ENCODE measurements at places on chromosomes 13 and 19.

- H3K36me3 ChIP-seq: no peaks in the 10 kb centered on the region
- H3K4me3 ChIP-seq: peak overlapping the region; percentile 95
- peak; percentile 60 for DNase-seq
Observed at GRCh38 chr19:45403781-45404556, 900 bp downstream of the PPP1R13L start.

DNA sequence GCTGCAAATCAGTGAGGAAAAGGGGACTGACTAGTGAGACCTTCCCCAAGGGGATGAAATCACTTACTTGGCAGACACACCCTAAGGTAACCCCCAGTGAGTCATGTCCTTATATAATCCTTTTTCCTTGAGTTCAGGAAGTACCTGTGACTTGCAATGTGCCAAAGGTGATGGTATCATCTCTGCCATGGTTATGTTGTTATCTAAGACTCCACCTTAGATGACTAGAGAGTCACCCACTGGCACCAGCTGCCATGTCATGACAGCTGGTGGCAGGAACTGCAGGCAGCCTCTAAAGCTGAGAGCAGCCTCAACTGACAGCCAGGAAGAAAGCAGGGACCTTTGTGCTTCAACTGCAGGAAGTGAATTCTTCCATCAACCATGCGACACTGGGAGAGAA, 12.5 kb downstream of the PBX4 start:
- H3K36me3 ChIP-seq: no peaks in the 10 kb centered on the region
- H3K4me1 ChIP-seq: peaks cover 21% of the 10 kb centered on the region
- H3K4me3 ChIP-seq: peak overlapping the region; percentile 61
- peaks cover 9% of the 10 kb centered on the region for H3K27me3 ChIP-seq
- peak; percentile 40 for DNase-seq

DNA sequence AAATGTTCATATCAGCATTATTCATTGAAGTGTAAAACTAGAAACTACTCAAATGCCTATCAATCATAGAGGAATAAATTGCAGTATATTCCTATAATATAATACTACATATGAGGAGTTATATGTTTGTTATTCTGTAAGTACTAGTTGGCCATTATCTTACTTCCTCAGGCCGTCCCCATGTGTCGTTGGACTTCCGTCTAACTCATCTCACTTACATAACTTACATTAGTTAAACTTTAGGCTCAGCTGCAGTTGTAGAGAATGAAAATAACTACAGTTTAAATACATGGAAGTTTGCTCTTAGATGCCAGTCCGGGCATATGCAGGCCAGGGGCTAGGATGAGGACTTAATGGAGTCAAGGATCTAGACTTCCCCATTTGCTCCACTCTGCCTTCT, 8.6 kb upstream of the EPSTI1 start:
- H3K27ac ChIP-seq: no peak overlapping the region
- H3K4me3 ChIP-seq: no peak overlapping the region
- no peaks in the 10 kb centered on the region for H3K4me1 ChIP-seq
- no peak for DNase-seq

DNA sequence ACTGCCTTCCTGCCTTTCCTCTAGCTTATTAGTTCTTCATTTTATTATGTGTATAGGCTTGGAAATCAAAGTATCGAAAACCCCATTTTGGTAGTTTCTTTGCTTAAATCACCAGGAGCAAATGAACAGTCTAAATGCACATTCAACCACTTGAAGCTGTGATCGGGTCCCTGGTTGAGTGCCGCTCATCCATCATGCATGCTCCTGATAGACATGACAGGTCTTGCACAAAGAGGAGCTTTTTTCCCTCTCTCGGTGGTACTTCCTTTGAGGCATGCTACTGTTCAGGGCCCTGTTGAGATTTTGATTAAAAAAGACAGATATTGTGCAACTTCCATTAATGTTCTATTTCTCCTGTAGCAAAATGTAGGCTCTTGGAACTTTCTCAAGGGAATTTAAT, 185.8 kb downstream of the OLFM4 start:
- no peaks in the 10 kb centered on the region for H3K27me3 ChIP-seq
- H3K4me3 ChIP-seq: no peak overlapping the region
- no peak overlapping the region for H3K27ac ChIP-seq
- peaks cover 21% of the 10 kb centered on the region for H3K4me1 ChIP-seq

DNA sequence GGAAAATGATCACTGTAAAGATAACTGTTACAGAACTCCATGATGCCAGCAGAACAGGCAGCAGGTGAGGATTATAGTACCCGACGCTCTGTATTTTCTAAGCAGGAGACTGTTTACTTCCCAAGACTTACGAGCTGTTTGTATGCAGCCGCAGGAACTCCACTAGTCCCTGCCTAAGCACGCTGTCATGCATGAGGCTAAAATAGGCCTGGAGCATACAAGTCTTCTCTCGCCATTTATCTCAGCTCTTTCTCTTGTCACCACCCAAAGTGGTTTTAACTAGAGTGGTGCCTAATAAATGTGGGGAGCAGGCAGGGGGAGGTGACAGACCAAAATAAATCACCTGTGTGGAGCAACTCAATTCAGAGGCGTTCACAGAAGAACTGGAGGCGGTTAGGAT, 175.8 kb downstream of the TDRD3 start:
- no peaks in the 10 kb centered on the region for H3K36me3 ChIP-seq
- no peak overlapping the region for H3K4me3 ChIP-seq
- H3K27me3 ChIP-seq: no peaks in the 10 kb centered on the region
- H3K27ac ChIP-seq: no peak overlapping the region
- peaks cover 6% of the 10 kb centered on the region for H3K4me1 ChIP-seq

Measured in glutamatergic neuron (in vitro differentiated cells).